CD4-positive, alpha-beta T cell treated with Interleukin-4 for 4 hours (primary cell): ENCODE measurements at places on chromosomes 12 and 14.

GRCh38 chr12:130663514-130663913 lies 52.6 kb downstream of the RIMBP2 start:
- DNase-seq = no peak

DNA sequence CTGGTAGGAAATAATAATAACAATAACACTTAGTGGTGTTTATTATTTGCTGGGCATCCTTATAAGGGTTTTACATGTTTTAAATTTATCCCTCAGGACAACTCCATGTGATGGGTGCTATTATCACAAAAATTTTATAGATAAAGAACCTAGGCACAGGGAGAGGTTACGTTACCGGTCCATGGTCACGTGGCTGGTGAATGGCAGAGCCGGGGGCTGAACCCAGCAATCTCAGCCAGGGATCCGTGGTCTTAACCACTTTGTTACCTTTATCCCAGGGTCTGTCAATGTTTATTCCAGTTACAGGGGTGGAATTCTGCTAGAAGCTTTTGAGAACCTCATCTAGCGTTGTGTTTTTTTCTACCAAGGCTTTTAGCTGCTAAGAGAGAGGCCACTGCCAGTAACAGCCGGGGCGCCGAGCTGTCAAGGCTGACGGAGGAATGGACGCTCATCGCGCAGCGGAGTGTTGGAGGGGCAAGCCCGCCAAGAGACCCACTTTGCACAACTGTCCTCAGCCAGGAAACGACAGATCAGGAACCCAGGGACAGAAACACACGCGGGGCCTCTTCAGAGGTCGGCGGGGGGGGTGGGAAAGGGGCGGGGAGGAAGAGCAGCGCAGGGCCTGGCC lies 418 bp downstream of the AMN1 start:
- peak; percentile 21 for DNase-seq

- DNase-seq = no peak
Measured at GRCh38 chr12:62533087-62533754, 66.6 kb downstream of the MON2 start.

DNA sequence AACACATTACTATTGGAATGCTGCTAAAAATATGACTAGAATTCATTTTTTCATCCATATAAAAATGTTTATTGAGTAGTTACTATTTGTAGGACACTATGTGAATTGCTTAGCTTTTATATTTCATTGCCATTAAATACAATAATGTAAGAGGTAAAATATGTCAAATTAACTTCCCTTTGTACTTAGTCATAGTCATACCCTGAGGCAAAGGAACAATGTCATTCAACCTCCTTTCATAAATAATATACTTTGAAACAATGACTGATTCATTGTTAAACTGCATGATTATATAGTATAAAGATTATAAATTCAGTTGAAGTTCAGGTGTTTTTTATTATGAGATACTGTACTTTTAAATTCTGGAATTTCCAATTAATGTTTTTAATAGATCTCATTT lies 105.2 kb downstream of the GARIN6 start:
- no peak for DNase-seq

- DNase-seq = no peak
Measured at GRCh38 chr12:2551412-2551900, 243.3 kb upstream of the FKBP4 start.

DNA sequence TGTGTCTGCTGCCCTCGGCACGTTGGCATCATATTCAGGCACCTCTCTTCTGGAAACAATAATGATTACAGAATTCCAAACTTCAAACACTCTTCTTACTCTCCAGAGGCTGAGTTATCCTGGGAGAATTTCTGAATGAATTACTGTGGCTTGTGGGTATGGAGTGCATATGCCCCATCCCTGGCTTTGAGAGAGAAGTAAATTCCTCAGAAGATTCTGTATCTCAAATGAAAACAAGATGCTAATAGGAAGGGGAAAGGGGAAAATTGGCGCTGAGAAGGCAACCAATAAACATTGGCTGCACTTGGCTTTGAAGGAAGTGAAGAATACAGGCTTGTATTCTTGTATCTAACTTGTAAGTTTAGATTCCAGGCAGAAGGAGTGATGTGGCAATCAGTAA lies 132.0 kb upstream of the NOVA1 start:
- DNase-seq = no peak

- no peak for DNase-seq
Measured at GRCh38 chr12:4862809-4863208, 46.9 kb upstream of the KCNA1 start.

GRCh38 chr14:45083617-45083975 lies 320 bp upstream of the PRPF39 start:
- DNase-seq = no peak

- no peak for DNase-seq
Measured at GRCh38 chr12:26044007-26044394, 80.8 kb downstream of the BHLHE41 start.

GRCh38 chr12:84954415-84954814 lies 41.8 kb upstream of the SLC6A15 start:
- DNase-seq = no peak

DNA sequence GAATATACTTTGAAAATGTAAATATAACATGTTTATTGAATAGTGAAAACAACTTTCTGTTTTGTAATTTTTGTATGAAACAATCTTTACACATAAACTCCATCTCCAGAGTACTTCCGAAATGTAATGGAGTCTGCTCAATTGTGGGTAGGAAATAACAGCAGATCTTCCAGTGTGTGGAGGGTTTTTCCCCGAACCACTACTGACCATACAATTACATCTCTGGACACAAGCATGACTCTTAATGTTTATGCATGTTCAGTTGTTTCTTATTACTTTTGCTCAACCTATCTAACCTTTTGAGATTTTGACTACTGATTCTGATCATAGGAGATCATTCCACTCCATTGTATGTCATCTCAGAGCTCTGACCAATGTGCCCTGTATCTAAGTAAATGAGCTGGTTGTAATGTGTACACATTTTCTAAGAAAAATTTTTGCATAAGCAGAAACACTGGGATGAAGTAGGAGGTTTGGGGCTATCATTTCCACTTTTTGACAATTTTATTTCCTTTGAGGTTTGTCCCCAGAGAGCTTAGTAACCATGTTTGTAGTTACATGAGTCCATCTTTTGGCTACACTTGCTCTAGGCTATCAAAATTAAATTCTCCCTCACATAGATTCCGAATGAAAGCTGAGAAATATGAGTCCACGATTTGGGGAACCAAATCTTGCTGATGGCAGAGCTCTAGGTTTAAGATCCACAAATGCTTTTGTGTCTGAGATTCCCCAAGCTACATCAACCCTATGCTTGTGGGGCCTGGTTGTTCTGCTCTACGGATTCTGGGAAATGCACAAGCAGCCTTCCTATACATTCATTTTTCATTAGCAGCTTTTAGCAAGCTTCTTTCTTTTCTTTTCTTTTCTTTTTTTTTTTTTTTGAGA lies 21.4 kb upstream of the CLEC4D start:
- no peak for DNase-seq

DNA sequence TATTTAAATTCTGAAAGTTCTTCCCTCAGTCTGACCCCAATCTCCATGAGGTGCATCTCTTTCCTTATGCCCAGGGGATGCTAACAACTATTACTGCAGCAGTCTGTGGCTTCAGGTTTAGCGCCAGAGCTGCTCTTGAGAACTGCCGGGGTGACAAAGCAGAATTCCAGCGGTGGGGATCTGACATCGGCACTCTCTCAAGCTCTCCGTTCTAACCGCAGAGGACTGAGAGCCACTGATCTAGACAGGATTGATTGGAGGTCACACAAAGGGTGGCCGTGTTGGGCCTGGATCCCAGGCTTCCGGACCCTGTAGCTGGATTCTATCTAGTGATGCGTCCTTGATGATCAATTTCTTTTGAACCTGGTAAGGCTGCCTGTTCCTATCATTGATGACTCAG lies 155.6 kb upstream of the TMEM132C start:
- no peak for DNase-seq

DNA sequence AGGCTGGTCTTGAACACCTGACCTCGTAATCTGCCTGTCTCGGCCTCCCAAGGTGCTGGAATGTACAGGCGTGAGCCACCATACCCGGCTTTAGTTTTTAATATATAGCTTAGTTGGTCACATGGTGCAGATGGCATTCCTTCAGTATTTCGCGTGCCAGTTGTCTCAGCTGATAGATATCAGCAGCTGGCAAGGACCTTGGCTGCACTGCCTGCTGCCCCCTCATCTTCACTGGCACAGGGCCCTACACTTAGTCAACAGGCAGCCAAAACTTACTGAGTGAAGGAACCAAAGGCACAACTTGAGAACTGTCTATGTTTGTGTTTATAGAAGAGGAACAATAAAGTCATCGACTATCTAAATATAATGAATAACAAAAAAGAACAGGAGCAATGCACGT lies 31.0 kb downstream of the EID3 start:
- no peak for DNase-seq

- DNase-seq = peak; percentile 4
Measured at GRCh38 chr12:92987846-92988621, 58.9 kb upstream of the EEA1 start.

DNA sequence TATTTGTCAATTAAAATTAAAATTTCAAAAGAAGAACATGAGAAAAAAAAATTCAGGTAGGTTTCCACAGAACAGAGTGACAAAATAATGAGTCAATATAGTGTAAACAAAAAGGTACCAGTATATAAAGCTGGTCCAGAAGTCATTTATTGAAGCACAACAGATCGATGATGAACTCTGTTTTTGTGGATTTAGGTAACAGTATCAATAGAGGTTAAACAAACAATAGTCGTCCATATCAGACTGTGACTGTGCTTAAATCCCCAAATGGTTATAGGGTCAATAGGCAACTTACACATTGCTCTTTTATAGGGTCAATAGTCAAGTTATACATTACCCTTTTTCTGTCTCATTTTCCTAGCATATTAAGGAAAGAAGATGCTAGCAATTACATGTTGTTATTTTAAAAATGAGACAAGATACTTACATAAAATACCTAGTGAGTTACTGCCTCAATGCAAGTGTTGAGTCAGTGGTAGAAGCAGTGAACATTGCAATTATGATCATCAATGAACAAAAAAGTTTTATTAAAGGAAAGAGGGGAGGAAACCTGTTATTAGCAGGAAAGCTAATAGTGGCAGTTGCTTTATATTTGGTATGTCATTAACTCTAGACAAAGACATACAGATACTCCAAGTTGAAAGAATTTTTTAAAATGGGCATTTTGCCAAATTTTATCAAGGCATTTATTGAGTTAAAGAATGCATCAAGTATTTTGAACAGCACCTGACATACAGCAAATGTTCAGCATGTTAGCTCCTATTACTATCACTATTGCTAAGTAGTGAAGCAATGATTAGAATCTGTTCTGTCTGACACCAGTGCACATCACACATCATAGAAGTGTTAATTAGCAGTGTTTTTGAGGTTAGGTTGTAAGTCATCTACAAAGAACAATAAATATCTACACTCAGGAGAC lies 102.9 kb downstream of the CCER1 start:
- no peak for DNase-seq

DNA sequence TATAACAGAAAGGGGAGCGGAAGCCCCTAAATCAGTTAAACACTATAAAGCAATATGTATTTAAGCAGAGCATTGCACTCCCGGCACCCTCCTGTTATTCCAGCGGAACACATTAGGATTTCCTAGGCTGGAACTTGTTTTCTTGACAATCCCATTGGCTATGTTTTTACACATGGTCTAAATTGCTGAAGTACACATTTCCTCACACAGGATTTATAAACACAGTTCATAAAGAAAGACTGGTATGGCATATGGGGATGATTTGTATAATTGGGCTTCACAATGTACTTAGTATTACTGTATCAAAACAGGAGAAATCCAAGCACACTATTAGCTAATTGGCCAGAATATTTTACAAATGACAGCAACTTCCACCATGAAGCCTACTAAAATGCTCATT lies 23.3 kb downstream of the PAX9 start:
- no peak for DNase-seq

- no peak for DNase-seq
Measured at GRCh38 chr14:99101855-99102461, 170.0 kb downstream of the BCL11B start.

- DNase-seq = no peak
Measured at GRCh38 chr12:57118711-57119271, 7.6 kb upstream of the STAT6 start.

- no peak for DNase-seq
Measured at GRCh38 chr12:65779091-65779642, 45.1 kb upstream of the HMGA2 start.

- no peak for DNase-seq
Measured at GRCh38 chr12:59194794-59195193, 274.5 kb upstream of the LRIG3 start.

DNA sequence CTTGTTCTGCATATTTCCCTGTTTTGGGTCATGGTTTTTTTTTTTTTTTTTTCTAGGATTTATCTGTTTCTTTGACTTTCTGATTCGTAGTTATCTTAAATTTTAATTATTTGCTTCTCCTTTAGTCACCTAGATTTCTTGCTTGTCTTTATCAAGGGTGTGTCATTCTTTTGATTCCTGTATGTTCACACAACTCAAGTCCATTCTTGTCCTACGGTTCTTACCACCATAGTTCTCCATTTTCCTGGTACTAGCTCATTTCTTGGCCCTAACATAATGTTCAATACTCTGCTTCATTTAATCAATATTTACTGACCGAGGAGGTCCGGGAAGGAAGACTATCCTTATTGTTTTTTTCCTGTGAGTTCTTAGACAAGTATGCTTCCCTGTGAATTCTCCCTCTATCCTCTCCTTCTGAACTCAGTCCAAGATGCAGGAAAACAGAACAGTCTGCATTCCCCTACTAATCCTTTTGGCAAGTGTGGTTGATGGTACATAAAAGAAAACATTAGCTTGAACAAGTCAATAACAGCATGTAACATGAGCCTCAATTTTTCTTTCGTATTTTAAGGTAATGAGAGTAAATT lies 1346.4 kb upstream of the SEL1L start:
- DNase-seq = no peak

DNA sequence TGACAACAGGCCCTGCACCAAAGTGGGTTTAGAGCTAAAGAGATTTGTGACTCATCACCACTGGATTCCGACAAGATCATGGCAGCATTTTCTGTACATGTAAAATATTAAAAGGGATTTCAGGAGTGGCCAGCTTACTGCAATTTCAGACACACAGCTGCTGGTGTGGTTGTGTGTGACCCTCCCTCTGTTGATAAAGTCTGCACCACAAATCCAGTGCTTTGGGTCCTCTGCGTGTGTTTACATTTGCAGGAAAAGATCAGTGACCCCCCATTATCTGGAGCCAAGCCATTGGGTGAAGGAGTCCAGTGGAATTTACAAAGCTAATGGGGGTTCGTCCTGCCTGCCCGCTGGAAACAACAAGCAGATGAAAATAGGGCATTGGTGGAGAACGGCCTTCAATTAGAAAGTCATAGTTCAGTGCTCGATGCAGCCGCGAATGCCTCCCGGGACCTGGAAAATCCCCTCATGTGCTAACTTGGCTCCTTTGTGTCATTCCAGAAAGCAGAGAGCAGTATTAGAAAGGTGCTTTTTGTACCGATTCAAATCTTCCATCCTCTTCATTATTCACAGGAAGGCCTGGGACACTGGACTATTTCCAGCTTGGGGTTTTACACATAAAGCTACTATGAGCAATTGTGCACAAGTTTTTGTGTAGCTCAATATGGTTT lies 188.5 kb upstream of the TMEM132C start:
- no peak for DNase-seq

DNA sequence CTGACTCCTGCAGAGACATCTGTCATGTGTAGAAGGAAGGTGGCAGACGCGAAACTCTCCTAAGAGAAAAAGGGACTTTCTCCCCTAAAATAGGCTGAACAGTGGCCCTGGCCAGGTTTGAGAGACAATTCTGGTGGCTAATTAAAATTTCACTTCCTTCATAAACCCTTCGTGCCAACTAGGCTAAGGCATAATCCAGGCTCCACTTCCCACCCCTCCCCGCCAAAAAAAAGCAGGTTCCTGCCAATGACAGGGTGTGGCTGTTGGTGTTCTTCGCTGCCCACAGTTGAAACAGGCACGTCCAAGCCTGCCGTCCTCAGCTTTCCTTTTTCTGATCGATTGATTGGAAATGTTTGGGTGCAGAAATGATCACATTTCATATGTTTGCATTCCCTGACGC lies 144.6 kb downstream of the GCH1 start:
- no peak for DNase-seq
